ENCODE measurements at places on chromosomes 16 and 17. TPM values are rescaled to one million over a fixed set of nuclear protein-coding genes. Genes with fewer than 3 reads are reported as not detected.

The CD300LB gene
- 44.3 TPM for total RNA-seq

The TIGD7 gene
- total RNA-seq = 3.7 TPM

The NACA2 gene
- total RNA-seq = 0.31 TPM

The USH1G gene
- not detected for total RNA-seq

The CETP gene
- 0.52 TPM for total RNA-seq

The RHOT2 gene
- 45.2 TPM for total RNA-seq

The HAP1 gene
- not detected for total RNA-seq

The KRTAP9-8 gene
- total RNA-seq = not detected

The CCDC154 gene
- total RNA-seq = 0.21 TPM

The ZNF597 gene
- total RNA-seq = 5.6 TPM

The MT1F gene
- total RNA-seq = 3.3 TPM

The ZNF385C gene
- 0.10 TPM for total RNA-seq

The JMJD8 gene
- 25.0 TPM for total RNA-seq

The CDH16 gene
- total RNA-seq = not detected

The TMEM114 gene
- not detected for total RNA-seq

The CLEC18B gene
- not detected for total RNA-seq

The WNK4 gene
- 0.10 TPM for total RNA-seq

Measured in mononuclear cell (primary cell).